ENCODE measurements at places on chromosomes 7 and 10.

DNA sequence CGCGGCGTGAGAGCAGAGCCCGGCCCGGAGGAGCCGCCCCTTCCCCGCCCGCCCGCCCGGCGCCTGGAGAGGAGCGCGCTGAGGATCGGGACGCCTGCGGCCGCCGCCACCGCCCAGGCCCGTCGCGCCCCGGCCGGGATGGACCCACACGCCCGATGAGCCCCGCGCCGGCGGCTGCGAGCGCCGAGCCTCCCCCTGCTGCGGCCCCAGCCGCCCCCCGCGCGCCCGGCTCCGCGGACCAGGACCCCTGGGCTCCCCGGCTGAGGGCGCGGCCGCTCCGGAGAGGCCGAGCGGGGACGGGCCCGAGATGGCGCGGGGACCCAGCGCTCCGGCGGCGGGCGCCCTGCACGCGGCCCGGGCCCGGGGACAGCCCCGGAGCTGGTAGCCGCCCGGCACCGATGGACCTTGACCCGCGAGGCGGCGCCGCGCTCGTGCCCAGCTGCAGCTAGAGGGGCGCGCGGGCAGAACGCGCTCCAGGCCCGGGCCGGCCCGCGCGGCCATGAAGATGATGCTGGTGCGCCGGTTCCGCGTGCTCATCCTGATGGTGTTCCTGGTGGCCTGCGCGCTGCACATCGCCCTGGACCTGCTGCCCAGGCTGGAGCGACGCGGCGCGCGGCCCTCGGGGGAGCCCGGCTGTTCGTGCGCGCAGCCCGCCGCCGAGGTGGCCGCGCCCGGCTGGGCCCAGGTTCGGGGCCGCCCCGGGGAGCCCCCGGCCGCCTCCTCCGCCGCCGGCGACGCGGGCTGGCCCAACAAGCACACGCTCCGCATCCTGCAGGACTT lies 520 bp downstream of the FAM20C start:
- no peak for DNase-seq

DNA sequence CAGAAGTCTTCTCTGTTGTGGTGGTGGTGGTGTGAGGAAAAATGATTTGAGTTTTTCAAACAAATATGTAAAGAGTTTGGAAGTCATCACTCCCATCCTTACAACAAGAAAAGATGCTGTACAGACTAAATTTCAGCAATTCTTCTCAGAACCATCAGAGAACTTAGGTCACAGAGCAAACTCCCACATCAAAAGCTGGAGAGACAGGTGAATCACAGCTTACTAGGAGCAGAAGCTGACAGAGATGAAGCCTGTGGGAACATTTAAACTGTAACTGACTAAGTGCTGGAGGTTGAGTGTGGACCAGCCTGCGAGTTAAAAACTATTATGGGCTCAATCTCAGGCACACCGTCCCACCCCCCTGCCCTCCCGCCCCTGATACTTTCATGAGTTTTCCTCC lies 97.3 kb downstream of the AKR1D1 start:
- no peak for DNase-seq

GRCh38 chr10:102656791-102657371 lies 12.6 kb downstream of the TRIM8 start:
- no peak for DNase-seq

DNA sequence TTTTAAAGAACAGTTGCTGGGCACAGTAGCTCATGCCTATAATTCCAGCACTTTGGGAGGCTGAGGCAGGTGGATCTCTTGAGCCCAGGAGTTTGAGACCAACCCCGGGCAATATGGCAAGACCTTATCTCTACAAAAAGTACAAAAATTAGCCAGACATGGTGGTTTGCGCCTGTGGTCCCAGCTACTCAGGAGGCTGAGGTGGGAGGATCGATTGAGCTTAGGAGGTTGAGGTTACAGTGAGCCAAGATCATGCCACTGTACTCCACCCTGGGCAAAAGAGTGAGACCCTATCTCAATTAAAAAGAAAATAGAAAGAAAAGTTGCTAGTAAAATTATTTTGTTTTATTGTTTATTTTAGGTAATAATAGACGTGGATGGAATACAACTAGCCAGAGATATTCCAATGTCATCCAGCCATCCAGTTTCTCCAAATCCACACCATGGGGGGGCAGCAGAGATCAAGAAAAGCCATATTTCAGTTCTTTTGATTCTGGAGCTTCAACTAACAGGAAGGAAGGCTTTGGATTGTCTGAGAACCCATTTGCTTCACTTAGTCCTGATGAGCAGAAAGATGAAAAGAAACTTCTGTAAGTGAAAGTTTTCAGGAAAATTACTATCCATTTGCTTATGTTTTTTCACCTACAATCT lies 3.0 kb downstream of the NUP42 start:
- no peak for DNase-seq

DNA sequence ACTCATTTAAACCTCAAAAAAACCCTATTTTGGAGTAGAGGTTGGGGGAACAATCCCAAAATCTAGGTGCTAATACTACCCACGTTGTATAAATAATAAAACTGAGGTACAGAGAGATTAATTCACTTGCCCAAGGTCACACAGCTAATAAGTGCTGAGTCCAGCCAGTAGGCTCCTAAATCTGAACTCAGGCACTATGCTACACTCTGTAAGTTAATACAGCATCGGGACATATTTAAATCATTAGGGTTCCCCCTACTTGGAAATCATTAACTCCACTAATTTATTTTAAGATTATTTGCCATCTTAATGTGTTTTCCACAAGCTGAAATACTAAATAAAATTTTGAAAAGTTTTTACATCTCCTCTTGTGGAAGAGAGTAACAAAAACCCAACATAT lies 24.2 kb downstream of the PIP4K2A start:
- no peak for DNase-seq

Measured in cortex of kidney (tissue), 1 donor.